Right cardiac atrium (tissue), 5 donors: ENCODE measurements at places on chromosomes 6 and 20. TPM values are rescaled to one million over a fixed set of nuclear protein-coding genes. Genes with fewer than 3 reads are reported as not detected.

GRCh38 chr6:5155906-5156305, 70.8 kb downstream of the PPP1R3G start:
- no peak for DNase-seq

DNA sequence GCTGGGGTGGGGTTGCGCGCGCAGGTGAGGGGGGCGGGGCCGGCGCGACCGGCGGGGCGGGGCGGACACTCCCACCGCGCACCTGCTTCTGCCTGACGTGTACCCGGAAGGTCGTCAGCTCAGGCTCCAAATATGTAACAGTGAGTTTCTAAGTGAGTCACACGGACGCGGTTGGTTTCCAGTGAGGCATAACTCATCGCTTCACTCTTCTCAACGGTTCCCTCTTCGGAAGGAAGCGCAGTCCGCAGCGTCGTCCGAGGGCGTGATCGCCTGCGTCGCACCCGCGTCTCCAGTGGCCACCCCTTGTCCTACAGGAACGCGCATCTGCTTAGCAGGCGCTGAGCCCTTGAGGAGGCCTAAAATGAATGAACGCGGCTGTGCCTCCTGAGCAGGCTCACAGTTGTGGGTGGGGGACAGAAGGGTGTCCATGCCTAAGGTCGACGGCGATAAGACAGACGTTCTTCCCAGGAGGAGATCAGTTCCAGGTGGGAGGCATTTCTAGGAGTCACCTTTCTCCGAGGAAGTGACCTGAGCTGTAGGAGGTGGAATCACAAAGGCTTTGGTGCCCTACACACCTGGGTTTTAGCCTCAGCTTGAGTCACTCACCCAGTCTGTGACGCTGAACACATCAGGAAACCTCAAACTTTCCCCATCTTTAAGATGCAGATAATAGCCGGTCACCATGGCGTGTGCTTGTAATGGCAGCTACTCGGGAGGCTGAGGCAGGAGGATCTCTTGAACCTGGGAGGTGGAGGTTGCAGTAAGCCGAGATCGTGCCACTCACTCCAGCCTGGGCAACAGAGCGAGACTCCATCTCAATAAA, 50.9 kb upstream of the EZR start:
- DNase-seq, result peak; percentile 34

DNA sequence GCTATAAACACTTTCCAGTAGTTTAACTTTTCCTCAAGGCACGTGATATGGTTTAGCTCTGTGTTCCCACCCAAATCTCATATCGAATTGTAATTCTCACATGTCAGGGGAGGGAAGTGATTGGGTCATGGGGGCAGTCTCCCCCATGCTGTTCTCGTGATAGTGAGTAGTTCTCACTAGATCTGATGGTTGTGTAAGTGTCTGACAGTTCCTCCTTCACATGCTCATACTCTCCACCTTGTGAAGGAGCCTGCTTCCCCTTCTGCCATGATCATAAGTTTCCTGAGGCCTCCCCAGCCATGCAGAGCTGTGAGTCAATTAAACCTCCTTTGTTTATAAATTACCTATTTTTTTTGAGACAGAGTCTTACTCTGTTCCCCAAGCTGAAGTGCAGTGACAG, 127.9 kb downstream of the DTNBP1 start:
- no peak for DNase-seq

DNA sequence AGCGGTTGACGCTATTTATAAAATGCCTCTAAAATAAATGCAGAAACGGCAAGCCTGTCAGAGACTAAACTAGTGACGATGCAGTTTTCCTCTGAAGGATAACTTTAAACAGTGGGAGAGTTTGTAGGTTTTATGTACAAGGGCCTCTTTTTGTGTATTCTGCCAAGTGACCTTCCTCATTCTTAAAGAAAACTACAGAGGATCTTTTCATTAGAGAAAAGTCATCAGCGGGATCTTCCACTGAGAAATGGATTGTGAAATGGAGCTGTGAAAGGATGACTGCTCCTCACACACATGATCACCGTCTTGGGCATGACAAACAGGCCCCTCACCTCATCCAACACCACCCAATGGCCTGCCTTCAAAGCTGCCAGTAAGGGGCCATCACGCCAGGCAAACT, 89.0 kb upstream of the LYRM2 start:
- DNase-seq, result no peak

GRCh38 chr20:23007886-23008655, 27.0 kb upstream of the SSTR4 start:
- no peak for DNase-seq

- no peak for DNase-seq
Observed at GRCh38 chr6:10626154-10626741, 68.2 kb downstream of the C6orf52 start.

GRCh38 chr6:111852725-111853124, 20.5 kb downstream of the FYN start:
- DNase-seq, result no peak

DNA sequence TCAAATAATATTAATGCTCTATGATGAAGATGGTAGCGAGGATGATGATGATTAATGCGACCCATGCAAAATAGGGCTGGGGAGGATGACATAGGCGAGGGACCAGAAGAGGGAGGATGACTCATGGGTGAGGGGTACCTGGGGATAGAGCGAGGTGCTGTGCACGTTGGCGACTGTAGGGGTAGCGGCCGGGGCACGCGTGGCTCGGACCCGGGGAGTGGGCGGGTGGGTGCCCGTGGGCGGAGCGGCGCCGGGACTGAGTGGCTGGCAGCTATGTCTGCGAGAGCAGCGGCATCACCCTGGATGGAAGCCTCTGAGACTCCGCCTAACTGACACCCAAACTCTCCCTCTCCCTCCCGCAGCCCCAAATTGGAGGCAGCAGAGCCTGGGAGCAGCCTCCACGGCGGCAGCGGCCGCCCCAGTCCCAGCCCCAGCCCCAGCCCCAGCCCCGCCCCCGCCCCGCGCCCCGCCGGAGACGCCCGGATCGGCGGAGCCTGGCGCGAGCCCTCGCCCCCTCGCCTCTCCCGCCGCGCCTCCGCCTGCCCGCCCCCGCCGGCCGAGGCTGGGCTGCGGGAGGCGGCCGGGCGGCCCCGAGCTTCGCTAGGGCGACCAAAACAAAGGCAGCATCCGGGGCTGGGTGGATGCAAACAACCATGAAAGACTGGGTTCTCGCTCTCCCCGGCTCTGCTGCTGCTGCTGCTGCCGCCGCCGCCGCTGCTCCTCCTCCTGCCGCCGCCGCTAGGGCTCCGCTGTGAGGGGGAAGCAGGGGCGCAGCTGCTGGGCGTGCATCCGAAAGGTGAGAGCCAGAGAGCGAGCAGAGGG, at the start of gene RIMS1:
Gene RIMS1, plus strand, starts transcription at position 367 of the 822 bp plus-strand sequence. CDS start 474 bp downstream, outside the sequence.
- DNase-seq, result peak; percentile 11

DNA sequence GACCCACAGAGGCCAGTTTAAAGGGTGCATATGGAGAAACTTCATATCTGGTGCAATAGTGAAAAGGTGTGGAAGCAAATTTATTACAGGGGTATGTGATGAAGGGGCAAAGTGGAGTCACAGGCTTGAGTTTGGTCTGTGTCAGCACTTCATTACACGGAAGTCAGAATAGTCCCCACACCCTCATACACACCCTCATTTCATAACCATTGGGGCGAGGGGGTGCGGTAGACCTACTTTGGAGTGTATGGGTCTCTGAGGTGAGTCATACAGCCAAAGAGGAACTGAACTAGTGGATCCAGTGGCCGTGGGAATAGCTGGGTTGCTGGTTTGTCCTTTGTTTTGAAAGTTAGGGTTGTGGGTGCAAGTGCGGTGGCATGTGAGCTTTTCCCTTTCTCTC, 3.3 kb downstream of the TM9SF4 start:
- peak; percentile 56 for DNase-seq

GRCh38 chr6:26358511-26358981, 6.5 kb upstream of the BTN3A2 start:
- DNase-seq, result no peak

DNA sequence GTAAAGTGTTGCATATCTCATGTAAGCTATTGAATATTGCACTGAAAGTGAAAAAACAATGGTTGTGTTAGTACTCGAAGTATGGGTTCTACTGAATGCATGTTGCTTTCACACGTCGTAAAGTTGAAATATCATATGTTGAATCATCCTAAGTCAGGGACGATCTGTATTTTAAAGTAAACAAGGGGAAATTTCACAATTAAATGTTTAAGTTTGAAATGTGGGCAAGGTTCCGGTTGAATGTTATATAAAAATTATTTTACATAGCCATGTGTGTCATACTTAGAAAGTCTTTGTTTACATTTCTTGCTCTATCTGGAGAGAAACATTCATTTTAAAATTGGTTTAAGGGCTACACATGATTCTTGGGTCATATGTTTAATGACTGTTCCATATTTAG, 76.8 kb downstream of the AKAP7 start:
- no peak for DNase-seq

GRCh38 chr6:42403831-42404230, 47.9 kb downstream of the TRERF1 start:
- no peak for DNase-seq

- DNase-seq, result no peak
Observed at GRCh38 chr20:492159-492558, 29.8 kb upstream of the TBC1D20 start.

DNA sequence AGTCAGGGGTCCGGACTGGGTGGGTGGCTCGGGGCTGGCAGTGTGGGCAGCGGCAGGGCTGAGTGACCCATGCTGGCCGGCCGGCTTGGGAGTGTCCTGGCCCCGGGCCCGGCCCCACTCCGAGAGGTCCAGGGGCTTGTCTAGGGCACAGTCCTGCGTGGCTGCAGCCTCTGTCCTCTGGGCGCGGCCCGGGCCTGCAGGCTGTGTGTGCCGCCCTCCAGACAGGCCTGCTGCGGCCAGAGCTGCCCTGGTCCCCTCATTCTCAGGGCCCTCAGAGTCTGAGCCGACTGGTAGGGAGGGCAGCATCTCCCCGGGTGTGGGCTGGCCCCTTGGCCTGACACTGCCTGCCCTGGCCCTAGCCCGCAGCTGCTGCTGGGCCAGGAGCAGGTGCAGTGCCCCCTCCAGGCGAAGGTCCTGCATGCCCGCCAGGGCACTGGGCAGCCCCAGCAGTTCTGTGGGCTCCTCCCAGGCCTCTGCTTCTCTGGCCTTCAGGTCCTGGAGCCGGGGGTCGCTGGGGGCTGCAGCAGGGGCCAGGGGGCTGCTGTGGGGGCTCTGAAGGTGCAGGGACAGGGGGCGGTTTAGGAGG, 6.9 kb upstream of the CABLES2 start:
- no peak for DNase-seq

DNA sequence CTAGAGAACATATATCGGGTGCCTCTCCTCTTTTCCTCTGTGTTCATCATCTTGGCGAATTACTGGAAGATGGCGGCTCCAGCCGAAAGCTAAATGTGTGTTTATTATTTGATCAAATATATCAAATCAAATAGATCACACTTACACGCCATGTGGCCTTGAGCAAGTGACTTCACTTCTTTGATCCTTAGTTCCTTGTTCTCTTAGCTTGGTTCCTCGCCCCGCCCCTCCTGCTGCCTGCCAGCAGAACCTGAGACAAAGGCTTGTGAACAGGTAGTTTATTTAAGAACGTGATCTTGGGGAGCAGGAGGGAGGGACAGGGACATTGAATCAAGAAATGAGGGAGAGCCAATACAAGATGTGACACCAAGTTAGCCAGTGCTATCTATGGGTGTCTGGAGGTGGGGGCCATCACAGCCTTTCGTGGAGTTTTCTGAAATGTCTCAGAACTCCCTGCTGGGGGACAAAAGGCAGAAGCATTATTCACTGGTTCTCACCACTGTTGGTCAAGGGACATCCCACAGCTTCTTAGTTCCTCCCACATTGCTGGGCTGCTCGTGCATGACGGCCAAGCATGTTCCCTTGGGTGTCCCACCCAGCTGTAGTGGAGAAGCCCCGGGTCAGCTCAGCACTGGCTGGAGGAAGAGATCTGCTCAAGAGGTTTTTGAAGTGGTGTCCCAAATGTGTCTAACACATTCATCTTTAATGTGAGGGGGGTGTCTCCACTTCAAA, 44.9 kb upstream of the RNF24 start:
- peak; percentile 88 for DNase-seq

GRCh38 chr6:83696674-83697073, 12.2 kb downstream of the SNAP91 start:
- DNase-seq, result no peak

GRCh38 chr6:7668936-7669335, 57.0 kb upstream of the BMP6 start:
- DNase-seq, result no peak

DNA sequence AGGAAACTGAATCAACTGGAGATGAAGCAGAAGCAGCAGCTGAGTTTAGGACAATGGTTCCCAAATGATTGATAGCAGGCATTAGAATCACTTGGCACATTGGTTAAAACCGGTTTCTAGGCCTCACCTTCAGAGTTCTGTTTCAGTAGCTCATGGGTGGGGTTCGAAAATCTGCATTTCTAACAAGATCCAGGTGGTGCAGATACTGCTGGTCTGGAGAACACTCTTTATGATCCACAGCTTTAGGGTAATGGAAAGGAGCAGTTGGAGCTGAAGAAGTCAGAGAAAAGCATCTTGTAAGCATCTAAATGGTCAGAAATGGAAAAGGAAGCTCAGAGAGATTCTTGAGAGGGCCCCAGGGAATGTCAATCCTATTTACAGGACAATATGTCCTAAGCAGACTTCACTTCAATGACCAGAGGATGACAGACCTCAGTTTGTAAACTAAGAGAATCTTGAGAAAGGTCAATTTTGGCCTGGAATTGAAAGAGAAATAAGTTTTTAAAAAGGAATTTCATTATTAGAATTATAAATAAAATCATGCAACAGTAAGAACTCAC, 8.5 kb downstream of the TSPYL1 start:
- no peak for DNase-seq

GRCh38 chr6:90088009-90088408, 193.7 kb downstream of the GJA10 start:
- DNase-seq, result no peak

- DNase-seq, result no peak
Observed at GRCh38 chr20:32908334-32909292, 49.9 kb downstream of the EFCAB8 start.

The HEBP2 gene
- total RNA-seq, result 74.7 TPM

The DNAH8 gene
- total RNA-seq, result not detected

The CCN5 gene
- total RNA-seq, result 85.2 TPM

The FAM217A gene
- not detected for total RNA-seq

The MCHR2 gene
- not detected for total RNA-seq

The HFE gene
- 9.5 TPM for total RNA-seq

The NUDT3 gene
- 67.1 TPM for total RNA-seq

The MYL9 gene
- total RNA-seq, result 2,431 TPM

The PPARD gene
- total RNA-seq, result 21.1 TPM

The EMILIN3 gene
- 7.4 TPM for total RNA-seq

The RAET1G gene
- total RNA-seq, result not detected
